ENCODE measurements at places on chromosomes 1 and 21.
A peak's percentile ranks its signal among the peaks of the same experiment; 100 is the strongest.

- DNase-seq = no peak
These were observed 18.6 kb upstream of the MOB3C start for GRCh38 chr1:46635205-46635604.

GRCh38 chr1:90186506-90187322 is 191.8 kb downstream of the ZNF326 start:
- no peak for DNase-seq

- DNase-seq = no peak
These were observed 10.7 kb downstream of the MR1 start for GRCh38 chr1:181044449-181044966.

DNA sequence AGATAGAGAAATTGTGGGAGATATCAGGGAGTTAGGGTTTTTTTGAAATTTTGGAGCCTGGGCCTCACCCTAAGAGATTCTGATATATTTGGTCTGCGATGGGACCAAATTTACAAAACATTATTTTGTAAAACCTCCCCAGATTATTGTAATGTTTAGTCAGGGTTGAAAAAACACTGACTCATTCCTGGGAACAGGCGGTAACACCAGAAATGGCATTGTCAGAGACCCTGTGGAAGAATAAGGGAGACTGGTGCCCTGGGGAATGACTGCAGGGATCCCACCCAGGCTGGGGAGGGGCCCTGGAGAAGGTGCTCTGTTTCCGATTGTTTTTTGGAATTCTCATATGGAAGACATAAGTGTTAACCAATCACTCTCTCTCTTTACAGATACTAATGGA is 13.1 kb upstream of the STRIP1 start:
- no peak for DNase-seq

- DNase-seq = no peak
These were observed 161.0 kb upstream of the CHRM3 start for GRCh38 chr1:239225396-239225795.

DNA sequence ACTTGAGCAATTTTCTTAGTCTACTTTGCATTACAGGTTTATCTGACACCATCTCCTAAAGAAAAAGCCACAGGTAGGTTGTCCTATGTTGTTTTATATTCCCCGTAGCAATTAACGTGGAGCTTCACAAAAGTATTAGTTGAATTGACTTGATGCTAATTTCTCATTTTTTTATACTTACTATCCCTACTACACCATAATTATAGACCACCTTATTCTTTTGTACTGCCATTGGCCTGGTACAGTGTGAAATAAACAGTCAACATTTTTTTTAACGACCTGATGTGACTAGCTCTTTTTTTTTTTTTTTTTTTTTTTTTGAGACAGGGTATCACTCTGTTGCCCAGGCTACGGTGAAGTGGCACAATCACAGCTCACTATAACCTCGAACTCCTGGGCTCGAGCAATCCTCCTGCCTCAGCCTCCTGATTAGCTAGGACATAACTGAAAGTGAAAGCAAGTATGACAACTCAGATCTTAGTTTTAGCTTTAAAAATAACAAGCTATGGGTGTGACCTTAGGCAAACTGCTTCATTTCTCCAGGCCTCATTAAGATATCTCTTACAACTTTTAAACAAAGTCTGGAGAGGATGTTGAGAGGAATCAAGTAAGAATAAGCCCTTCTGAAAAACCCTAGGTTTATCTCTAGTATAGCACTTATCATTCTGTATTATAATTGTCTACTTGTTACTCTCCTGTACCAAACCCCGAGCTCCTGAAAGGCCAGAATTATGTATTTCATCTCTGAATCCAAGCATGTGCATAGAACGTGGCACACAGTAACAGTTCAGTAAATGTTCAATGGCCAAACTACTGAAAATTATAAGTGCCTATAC is 49.5 kb downstream of the LUZP1 start:
- no peak for DNase-seq

DNA sequence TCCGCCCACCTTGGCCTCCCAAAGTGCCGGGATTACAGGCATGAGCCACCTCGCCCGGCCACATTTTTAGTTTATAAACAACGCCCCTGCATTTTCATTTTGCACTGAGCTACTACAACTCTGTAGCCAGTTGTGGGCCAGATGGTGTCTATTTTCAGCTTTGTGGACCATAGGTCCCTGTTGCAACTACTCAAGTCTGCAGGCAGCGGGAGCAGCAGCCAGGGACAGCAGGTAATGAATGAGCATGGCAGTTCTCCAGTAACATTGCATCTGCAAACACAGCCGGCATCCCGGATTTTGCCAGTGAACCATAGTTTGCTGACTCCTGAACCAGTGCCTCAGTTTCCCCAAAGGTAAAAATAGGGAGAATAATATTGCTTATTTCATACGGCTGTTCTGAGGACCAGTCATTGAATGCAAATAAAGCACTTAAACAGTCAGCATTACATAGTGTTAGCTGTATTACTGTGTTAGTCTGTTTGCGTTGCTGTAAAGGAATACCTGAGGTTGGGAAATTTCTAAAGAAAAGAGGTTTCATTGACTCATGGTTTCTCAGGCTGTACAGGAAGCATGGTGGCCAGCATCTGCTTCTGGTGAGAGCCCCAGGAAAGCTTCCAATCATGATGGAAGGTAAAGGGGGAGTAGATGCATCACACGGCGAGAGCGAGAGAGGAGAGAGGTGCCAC is 65.5 kb upstream of the SLC45A1 start:
- DNase-seq = no peak

GRCh38 chr1:93446837-93447451 is 974 bp upstream of the FNBP1L start:
- DNase-seq = peak; percentile 42

DNA sequence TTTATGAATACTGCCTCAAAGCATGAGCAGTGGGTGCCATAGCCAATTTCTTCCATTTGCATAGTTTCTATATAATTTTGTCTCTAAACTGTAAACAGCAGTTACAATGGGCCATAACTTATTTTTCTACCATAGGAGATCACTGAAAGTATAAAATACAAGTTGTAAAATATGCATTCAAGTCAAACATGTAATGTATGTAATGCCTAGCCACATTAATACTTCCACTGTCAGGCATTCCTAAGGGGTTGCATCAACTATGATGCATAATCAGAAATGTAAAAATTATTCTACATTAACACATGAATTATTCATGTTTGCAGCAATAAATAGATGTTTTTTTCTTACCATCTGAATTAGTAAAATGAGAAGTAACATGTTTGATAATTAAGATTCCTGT is 560.3 kb upstream of the ZP4 start:
- DNase-seq = no peak
